ENCODE measurements at places on chromosomes 1 and 21. TPM values are rescaled to one million over a fixed set of nuclear protein-coding genes. Genes with fewer than 3 reads are reported as not detected.
A peak's percentile ranks its signal among the peaks of the same experiment; 100 is the strongest.

DNA sequence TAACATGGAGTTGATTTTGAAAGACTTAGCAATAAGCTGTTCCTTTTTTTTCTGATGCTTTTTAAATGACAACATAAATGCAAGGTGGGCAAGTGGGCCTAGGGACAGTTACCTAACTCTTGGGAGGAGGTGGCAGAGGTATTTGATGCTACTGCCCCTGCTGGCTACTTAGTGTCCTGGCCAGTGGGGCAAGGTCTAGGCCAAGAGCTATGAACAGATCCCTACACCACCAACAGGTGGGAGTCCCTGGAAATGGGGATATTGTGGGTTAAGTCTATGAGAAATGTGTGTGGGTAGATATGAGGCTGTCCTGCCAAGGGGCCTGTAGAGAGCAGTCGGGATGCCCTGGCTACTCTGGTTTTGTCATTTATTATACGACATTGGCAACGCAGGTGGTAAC lies 31.3 kb upstream of the B3GALT5 start:
- H3K27ac ChIP-seq, result no peak overlapping the region
- peaks cover 2% of the 10 kb centered on the region for H3K27me3 ChIP-seq
- no peaks in the 10 kb centered on the region for H3K36me3 ChIP-seq
- no peaks in the 10 kb centered on the region for H3K4me1 ChIP-seq
- no peak for DNase-seq

- no peak overlapping the region for H3K4me3 ChIP-seq
- no peaks in the 10 kb centered on the region for H3K36me3 ChIP-seq
- peak; percentile 28 for DNase-seq
- no peaks in the 10 kb centered on the region for H3K4me1 ChIP-seq
These were observed 143.5 kb downstream of the DMRTA2 start for GRCh38 chr1:50279622-50280330.

DNA sequence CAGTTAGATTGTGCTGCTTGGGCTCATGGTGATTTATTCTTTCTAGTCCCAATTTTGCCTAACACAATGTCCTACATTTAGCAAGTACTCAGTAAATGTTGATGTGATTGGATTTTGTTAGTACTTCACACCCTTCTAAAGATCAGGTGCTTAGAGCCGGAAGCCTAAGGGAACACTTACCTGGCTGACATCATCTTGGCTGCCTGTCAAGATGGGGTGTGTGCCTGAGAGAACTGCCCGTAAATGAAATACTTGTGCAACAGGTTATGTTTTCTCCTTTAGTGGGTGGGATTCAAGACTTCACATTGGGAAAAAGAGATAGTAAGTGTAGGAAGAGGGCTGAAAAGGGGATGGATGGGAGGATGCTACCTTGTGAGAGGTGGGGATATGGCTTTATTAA lies 75.5 kb upstream of the MACF1 start:
- H3K27ac ChIP-seq, result no peak overlapping the region
- no peaks in the 10 kb centered on the region for H3K27me3 ChIP-seq
- no peak for DNase-seq
- no peak overlapping the region for H3K4me3 ChIP-seq

GRCh38 chr1:165143437-165144065 lies 213.0 kb downstream of the LMX1A start:
- peak; percentile 60 for DNase-seq
- H3K27me3 ChIP-seq, result peaks cover 18% of the 10 kb centered on the region

- no peaks in the 10 kb centered on the region for H3K36me3 ChIP-seq
- no peaks in the 10 kb centered on the region for H3K27me3 ChIP-seq
- no peaks in the 10 kb centered on the region for H3K4me1 ChIP-seq
- H3K27ac ChIP-seq, result no peak overlapping the region
These were observed 1005.7 kb upstream of the NCAM2 start for GRCh38 chr21:19992540-19992939.

DNA sequence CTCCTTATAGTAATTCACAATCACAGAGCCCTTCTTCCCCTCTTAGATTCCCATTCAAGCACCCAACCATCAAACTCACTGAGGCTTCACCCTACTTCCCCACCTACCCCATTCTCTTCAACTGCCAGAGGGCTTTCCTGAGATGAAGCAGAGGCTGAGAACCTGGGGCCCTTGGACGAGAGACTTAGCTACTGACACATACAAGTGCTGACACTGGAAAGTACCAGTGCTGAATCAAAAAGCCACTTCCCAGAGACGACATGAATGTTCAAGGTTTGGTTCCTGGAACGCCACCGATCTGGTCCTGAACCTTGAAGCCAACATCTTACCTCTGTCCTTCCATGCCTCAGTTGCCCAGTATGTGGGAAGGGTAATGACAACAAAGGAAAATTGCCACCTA lies 16.6 kb upstream of the RAP1A start:
- peak; percentile 75 for DNase-seq
- H3K4me1 ChIP-seq, result peaks cover 86% of the 10 kb centered on the region
- H3K36me3 ChIP-seq, result peaks cover 8% of the 10 kb centered on the region
- no peaks in the 10 kb centered on the region for H3K27me3 ChIP-seq
- H3K4me3 ChIP-seq, result peak overlapping the region; percentile 40

Gene LYPD8
- not detected for total RNA-seq

Gene MSH4
- 0.21 TPM for total RNA-seq

Gene SLC26A9
- total RNA-seq, result not detected

Gene TFF2
- total RNA-seq, result not detected

Gene TCEA3
- total RNA-seq, result 6.8 TPM

Gene HPCA
- 0.49 TPM for total RNA-seq

Measured in activated CD4-positive, alpha-beta T cell treated with anti-CD3 and anti-CD28 coated beads for 36 hours (primary cell).